ENCODE measurements at places on chromosomes 13 and 19.

- no peak for DNase-seq
Measured at GRCh38 chr13:37100731-37101130, 4.7 kb downstream of the CSNK1A1L start.

DNA sequence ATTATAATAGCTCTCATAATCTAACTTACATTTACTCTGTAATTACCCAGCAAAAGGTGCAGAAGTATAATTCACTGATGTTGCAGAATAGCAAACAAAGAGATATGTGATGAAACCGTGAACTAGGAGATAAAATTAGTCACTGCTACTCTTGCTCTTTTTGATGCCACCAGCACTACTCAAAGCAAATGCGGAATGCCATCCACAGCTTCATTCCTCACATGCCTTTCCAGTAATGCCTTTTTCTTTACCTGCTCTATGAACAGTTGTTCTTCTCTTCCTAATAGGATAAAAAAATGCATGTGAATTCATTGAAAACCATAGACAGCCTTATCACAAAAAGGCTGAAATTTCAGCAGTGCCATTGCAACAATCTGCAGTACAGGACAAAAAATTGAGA is 1129.5 kb downstream of the DIAPH3 start:
- no peak for DNase-seq

DNA sequence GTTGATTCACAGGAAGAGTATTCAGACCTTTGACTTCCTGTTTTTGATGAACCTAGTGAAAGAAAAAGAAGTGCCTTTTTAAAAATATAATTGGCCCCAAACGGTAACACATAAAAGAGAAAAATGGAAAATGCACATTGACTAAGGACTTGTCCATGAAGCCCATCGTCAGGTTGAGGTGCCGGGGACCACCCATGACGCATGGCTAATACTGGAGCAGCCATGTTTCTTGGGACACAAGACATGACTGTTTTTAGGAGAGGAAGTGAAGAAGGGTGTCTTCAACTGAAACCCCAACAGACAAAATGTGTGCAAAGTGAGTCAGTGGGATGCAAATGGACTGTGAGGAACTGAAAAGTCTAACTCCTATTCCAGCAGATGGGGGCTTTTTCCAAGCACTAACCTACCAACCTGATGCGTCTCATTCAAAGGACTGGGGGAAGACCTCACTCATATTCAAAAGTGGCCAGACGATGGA is 459.4 kb downstream of the FOXO1 start:
- DNase-seq, result no peak

DNA sequence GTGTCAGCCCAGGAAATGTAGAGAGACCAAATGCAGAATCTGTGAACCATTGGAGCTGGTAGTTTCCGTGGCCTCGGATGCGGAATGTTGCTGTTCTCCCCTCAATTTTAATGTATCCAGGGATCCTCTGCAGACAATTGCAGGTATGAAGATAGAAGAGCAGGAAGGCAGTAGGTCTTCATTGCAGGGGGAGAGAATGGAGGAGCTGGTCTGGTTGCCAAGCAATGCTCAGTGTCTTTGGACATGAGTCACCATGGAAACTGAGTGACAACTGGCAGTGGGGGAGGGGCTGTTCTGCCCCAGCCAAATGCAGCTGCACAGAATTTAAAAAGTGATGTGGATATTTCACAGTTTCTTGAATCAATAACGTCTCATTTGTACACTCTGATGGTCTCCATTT is 56.1 kb upstream of the ZNF835 start:
- DNase-seq, result no peak

DNA sequence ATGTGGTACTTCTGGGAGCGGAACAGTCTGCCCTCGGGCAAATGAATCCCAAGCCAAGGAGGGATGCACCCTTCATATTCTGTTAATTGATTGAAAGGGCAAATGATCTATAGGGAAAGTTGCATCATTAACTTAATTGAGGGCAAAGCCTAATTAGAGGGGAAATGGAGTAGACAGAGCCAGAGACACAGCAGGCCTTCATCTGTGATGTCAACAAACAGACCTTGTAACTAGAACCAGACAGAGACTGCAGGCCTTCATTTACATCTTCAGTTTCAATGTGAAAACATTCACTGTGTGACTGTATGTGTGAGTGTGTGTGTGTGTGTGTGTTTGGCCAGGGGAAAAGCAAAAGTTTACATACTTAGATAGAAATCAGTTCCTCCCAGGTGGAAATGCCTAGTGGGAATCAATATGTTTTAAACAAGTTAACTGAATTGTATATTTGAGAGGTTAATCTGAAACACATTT is 126.4 kb downstream of the SPRY2 start:
- DNase-seq, result no peak

- no peak for DNase-seq
Measured at GRCh38 chr13:38264363-38265131, 85.1 kb upstream of the UFM1 start.

GRCh38 chr19:47673426-47673825 is 39.8 kb upstream of the EHD2 start:
- no peak for DNase-seq

Data from kidney epithelial cell (primary cell).